ENCODE measurements at places on chromosomes 11 and 22.

GRCh38 chr11:33935005-33935404 lies 43.1 kb upstream of the LMO2 start:
- no peak for DNase-seq

DNA sequence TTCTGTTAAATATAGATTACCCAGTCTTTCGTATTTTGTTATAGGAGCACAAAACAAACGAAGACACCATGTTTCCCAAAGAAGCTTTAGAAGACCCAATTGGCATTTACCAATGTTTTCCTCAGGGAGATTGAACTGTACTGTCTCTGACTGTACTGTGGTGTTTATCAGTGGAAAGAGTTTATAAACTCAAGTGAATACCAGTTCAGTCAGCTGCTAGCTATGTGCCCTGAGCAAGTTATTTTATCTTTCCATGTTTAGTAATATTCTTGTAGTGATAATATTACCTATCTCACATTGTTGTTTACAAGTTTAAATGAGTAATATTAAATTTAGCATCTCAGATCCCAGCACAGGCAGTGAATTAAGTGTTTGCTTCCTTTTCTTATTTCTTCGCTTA lies 773.2 kb downstream of the KCNA4 start:
- DNase-seq = no peak

GRCh38 chr11:117426297-117426685 lies 98.6 kb downstream of the CEP164 start:
- peak; percentile 89 for DNase-seq

- DNase-seq = no peak
Measured at GRCh38 chr11:46367244-46367915, 14.1 kb upstream of the MDK start.

- DNase-seq = peak; percentile 83
Measured at GRCh38 chr11:10459029-10459970, 4.2 kb downstream of the AMPD3 start.

DNA sequence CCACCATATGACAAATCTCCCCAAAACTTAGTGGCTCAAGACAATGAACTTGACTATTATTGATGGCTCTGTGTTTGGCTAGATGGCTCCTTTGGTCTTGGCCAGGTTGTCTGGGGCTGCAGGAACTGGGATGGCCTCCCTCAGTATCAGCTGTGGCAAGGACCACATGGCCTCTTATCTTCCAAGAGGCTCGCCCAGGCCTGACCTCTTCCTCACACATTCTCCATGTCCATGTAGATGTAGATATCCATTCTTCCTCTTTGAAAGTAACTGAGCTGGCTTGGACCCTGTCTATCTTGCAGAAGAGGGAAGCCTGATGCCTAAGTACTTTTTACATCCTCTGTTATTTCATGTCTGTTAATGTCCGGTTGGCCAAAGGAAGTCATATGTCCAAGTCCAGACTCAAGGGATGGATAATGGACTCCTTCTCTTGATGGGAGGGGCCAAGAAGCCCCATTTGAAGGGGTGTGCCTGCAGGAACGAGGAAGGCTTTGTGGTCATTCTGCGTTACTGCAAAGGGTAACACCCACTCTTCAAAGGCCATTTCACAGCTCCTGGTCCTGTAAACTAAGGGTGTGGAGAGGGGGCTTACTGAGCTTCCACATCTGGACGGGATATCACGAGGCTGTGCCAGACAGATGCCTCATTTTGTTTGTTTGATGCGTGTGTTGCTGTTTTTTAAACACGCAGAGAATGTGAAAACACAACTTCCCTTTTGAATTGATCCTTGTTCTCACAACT lies 87.1 kb downstream of the GRIK4 start:
- no peak for DNase-seq

DNA sequence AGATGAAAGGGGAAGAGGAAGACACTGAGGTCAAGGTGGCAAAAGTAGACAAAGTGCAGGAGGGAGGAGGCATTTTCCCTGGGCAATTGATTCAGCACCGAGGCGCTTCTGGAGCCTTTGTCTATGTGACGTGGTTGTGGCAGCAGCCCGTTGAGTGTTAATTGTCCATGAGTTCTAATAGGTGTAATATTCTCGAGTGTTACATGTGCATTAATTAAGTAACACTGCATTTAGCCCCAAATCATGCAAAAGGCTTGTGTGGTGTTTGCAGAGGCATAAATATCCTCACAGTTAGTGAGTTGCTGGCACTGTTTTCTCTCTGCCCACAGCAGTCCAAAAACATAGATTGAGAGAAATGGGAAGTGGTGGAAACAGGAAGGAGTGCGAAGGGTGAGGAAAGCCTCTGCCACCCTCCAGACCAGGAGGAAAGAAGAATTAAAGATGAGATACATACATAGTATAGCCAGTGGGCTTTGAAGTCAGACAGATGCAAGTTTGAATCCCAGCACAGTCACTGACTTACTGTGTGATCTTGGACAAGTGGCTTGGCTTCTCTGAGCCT lies 361.2 kb downstream of the MN1 start:
- no peak for DNase-seq

- peak; percentile 91 for DNase-seq
Measured at GRCh38 chr11:35151683-35152280, 12.8 kb downstream of the CD44 start.

DNA sequence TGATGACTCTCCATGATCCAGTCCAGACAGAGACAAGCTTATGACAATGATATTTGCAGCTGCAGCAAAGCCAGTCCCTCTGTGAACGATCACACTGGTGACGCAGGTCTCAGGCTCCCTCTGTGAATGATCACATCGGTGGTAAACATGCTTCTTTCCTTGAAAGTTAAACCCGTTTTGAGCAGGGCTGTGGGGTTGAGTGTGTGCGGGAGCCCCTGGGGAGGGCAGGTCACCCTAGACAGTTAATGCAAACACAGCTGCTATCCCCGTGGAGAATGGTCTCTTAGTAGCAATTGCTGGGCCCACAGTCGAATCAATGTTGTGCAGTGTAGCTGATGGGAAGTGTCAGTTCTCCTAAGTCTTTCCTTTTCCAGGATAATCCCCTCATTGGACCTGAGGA lies 71.0 kb upstream of the KIRREL3 start:
- no peak for DNase-seq

- DNase-seq = no peak
Measured at GRCh38 chr22:41300661-41301060, 664 bp upstream of the ZC3H7B start.

DNA sequence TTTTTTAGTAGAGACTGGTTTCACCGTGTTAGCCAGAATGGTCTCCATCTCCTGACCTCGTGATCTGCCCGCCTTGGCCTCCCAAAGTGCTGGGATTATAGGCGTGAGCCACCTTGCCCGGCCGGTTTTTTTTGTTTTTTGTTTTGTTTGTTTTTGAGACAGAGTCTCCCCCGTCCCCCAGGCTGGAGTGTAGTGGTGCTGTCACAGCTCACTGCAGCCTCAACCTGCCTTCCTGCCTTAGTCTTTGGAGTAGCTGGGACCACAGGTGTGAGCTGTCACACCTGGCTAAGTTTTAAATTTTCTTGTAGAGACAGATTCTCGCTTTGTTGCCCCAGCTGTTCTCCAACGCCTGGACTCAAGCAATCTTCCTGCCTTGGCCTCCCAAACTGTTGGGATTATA lies 3.2 kb downstream of the PPIL2 start:
- DNase-seq = no peak

- peak; percentile 72 for DNase-seq
Measured at GRCh38 chr11:83456075-83456474, 169.9 kb upstream of the CCDC90B start.

DNA sequence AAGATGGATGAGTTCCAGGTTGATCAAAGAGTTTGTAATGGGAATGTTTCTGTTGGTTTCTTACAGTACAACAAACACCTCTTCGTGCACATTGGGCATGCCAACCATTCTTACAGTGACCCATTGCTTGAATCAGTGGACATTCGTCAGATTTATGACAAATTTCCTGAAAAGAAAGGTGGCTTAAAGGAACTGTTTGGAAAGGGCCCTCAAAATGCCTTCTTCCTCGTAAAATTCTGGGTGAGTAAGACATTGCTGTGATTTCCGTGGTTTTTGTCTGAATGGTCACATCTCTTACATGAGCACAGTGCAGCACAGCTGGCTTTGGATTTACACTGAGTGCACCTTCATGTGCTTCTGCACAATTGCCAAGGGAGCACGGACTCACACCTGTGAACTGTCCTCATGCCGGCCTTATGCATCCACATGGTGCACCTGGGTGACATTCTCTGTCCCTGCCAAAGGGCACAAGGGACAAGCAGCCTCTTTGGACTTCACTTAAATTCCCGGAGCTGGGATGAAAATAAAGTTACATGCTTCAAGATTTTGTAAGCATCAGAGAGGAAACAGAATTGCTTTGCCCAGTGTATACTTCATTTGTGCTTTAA lies 107.1 kb upstream of the RASSF10 start:
- no peak for DNase-seq

DNA sequence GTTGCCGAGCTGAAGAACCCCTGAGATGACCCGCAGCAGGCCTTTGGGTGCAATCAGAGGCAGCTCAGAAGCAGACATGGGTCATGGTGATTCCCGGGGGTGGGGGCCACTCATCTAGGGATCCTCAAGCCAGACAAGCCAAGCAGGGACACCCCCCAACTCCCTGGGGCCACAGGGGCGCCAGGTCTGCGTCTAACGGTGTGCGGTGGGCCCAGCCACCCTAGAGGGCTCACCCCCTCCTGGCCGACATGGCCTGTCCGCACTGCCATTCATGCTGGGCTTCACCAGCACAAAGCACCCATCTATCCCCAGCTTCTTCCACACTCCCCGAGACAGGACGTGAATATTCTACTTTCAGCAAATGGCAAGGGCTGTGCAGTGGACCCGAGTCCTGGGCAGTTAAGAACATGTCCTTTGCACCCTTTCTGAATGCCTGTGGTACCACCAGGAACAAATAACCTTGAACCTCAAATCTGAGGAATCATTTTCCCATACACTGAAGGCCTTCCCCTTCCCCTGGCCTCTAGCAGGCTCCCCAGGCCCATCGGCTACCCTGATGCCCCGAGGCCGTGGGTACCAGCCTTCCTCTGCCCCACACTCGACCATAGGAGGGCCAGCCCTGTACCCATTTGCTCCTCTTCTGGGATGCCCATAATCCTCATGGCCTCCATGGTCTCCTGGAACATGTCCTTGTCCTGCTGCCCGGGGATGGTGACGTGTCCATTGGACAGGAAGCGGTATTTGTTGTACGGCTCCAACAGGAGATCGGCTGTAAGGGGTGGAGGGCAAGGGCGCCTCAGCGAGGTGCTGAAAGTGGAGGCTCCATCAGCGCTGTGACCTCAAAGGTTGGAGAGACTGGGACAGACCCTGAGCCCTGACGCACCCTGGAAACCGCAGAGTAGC lies 66.9 kb downstream of the APOL1 start:
- no peak for DNase-seq

GRCh38 chr11:85658180-85658579 lies 6.7 kb downstream of the CREBZF start:
- DNase-seq = no peak

- no peak for DNase-seq
Measured at GRCh38 chr22:40023341-40023841, 28.6 kb downstream of the FAM83F start.

- DNase-seq = peak; percentile 92
Measured at GRCh38 chr11:116499396-116500003, 273.3 kb downstream of the BUD13 start.

- no peak for DNase-seq
Measured at GRCh38 chr11:37264060-37264459, 666.0 kb upstream of the RAG2 start.

- no peak for DNase-seq
Measured at GRCh38 chr11:110297726-110298300, 1.4 kb upstream of the RDX start.
